ENCODE measurements at places on chromosomes 11 and 22.

GRCh38 chr11:1832211-1832919, 2.4 kb upstream of the SYT8 start:
- no peak for DNase-seq

DNA sequence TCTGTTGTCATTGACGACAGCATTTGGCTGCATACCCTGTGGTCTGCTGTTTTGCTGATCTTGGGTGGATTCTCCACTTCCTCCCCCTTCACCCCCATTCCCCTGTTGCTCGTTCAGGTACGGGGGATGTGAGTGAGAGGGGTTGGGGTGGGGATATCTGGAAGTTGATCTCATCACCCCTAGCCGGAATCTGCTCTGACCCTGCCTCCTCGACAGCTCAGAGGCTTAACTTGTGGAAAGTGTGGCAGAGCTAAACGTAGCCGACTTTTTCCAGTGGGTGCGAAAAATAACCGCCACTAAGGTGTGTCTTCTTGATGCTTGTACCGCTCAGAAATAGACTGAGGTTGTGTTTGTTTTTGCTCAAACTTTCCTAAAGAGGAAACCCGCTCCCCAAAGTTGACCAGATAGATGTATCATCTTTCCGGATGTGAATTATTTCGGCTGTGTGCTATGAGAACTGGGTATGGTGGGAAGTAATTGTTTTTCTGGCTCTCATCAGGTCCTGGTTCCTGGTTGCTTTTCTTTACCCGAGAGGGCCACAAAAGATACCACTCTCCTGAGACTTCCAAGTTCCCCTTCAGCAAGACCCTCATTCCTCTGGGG, 6.6 kb downstream of the ZBTB16 start:
- peak; percentile 63 for DNase-seq

- DNase-seq: peak; percentile 91
Observed at GRCh38 chr11:75338516-75339208, 12.8 kb downstream of the ARRB1 start.

- DNase-seq: no peak
Observed at GRCh38 chr11:61004761-61005181, 33.3 kb downstream of the CD6 start.

GRCh38 chr22:41488076-41488475, 19.2 kb downstream of the ACO2 start:
- DNase-seq: no peak

DNA sequence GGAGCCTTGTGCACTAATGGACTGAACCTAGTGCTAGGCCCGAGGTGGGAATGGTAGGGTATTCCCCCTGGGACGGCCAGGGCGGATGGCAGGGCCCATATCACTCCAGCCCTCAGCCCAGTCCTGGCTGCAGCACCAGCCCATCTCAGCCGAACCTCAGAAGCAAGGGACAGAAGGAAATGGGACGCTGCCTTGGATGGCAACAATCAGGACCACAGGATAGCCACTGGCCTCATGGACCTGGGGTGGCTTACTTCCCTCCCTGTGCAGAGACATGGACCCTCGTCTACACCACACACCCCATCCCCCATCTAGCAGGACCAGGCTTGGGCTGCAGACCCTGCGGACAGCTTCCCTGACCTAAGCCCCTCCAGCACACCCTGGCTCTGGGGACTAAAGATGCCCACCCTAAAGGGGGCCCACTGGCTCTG, 24.1 kb downstream of the ARVCF start:
- DNase-seq: no peak

DNA sequence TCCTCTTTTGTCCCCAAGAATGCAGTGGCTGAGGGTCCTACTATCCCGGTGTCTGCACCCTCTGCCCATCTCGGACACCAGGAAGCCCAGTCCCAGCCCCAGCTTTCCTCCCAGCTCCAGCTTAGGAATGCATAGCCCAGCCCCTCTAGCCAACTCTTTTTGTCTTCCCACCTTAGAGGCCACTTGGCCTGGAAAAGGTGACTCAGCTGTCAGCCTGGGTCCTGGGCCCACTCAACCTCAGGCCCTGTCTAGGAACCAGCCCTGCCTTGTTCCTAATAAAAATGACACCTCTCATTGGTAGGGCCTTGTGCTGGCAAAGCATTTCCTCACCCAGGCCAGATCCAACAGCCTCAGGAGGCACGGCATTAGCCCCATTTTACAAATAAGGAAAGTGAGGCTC, 28.2 kb downstream of the PDE2A start:
- DNase-seq: no peak

DNA sequence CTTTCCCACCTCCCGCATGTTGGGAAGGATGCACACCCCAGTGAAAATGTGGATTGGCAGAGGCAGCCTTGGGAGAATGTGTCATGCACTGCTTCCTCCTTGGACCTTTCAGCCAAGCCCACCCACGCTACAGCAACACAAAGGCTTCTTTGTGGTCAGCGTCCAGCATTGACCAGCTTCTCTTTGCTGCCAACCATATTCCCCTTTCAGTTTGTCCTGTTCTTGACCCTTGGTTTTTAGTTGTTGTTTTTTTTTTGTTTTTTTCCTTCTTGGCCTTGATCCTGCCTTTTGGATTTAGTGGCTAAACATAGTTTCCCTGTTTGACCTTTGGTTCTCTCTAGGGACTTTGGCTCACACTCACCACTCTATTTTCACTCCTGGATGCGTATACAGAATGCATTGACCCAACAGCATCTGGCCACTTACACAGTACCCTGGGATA, 573.6 kb downstream of the INSC start:
- DNase-seq: no peak

DNA sequence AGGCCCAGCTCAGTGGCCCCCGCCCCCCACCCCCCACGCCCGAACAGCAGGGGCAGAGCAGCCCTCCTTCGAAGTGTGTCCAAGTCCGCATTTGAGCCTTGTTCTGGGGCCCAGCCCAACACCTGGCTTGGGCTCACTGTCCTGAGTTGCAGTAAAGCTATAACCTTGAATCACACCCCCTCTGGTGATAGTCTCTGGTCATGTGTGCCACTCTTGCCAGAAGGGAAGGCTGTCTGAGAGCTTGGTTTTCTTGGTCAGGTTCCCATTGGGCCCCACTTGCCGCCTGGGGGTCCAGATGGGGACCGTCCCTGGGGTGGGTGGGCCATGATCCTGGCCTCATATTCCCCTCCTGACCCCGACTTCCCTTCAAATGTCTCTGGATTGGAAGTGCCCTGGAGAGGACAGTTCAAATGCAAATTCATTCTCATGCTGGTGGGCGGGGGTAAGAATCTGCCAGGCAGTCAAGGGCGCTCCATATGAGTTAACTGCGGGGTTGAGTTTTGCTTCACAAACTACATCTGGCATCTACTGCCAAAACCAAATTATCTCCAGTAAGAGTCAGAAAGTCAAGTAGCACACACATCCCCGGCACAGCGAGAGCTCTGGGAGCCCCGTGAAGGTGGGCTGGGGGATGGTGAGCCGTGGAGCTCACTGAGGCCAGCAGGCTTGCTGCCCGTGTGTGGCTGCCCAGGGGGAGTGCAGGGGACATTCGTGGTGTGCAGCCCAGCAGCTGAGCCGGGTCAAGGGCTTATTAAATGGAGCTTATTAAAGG, 35.7 kb downstream of the B3GAT1 start:
- DNase-seq: peak; percentile 36

- DNase-seq: no peak
Observed at GRCh38 chr22:16609548-16610261, 17.1 kb upstream of the CCT8L2 start.

- DNase-seq: no peak
Observed at GRCh38 chr22:32579529-32580220, 105.1 kb downstream of the FBXO7 start.

DNA sequence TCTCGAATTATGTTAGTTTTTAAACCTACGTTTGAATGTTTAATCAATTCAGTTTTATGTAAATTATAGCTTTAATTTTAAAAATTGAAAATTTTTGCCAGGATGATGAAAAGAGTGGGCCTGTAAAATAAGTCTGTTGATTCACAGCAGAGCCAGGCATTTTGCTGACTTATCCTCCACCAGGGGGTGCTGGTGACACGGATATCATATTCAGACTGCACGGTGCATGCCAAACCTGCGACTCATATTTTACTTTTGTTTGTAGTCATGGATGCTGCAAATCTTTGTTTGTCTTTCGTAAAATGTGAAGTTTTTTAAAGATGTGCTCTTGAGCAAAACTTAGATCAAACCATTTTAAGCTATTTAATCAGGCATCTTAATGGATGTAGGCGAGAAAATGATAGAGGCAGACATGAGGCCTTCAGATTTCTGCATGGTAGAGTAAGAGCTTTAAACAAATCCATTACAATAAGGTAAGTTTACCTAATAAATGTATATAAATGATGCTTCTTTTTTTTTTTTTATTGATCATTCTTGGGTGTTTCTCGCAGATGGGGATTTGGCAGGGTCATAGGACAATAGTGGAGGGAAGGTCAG, 3.6 kb upstream of the OR8B3 start:
- no peak for DNase-seq

- peak; percentile 97 for DNase-seq
Observed at GRCh38 chr22:35638410-35638809, 9.8 kb upstream of the APOL6 start.

- no peak for DNase-seq
Observed at GRCh38 chr11:60878245-60879101, 11.1 kb downstream of the ZP1 start.

DNA sequence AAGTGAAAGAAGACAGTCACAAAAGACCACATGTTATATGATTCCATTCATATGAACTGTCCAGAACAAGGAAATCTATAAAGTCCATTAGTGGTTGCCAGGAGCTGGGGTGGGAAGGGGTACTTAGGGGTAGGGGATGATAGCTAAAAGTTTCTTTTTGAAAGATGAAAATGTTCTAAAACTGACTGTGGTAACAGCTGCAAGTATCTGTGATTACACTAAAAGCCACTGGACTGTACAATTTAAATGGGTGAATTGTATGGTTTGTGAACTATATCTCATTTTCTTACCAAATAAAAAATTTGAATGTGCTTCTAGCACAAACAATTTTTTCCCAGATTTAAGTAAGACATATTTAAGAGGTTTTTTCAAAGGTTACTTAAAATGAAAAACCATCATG, 22.1 kb downstream of the CHKA start:
- no peak for DNase-seq

GRCh38 chr11:117759305-117759704, 37.7 kb downstream of the DSCAML1 start:
- no peak for DNase-seq

DNA sequence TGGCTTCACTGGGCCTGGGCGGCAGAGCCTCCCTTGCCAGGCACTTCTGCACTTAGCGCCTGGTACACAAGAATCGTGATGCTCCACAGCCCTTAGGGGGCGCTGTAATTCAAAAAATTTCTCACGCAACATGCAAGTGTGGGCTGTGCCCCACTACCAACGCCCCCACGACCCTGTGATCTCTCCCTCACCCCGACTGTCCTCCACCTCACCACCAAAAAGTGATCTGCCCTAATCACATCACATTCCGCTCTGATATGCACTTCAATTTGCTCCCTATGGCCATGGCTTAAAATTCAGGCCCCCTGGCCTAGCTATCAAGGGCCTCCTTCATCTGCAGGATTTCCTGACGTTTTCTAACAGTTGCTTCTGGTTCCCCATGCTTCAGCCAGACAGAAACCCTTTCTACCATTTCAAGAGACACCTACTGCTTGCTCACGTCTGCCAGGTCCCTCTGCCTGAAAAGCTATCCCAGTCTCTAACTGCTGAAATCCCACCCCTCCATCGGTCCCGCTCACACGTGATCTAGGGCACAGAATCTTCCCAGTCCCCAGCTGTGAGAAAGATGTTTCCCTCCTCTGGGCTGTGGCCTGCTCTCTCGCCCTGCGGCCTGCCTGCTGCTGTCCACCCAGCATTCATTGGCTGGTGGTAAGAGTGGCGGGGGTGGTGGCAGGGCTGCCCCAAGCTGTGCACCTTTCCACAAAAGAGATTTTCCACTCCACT, 27.9 kb upstream of the LRRC32 start:
- DNase-seq: no peak

- DNase-seq: no peak
Observed at GRCh38 chr22:22478470-22478869, 30.1 kb downstream of the ZNF280B start.

DNA sequence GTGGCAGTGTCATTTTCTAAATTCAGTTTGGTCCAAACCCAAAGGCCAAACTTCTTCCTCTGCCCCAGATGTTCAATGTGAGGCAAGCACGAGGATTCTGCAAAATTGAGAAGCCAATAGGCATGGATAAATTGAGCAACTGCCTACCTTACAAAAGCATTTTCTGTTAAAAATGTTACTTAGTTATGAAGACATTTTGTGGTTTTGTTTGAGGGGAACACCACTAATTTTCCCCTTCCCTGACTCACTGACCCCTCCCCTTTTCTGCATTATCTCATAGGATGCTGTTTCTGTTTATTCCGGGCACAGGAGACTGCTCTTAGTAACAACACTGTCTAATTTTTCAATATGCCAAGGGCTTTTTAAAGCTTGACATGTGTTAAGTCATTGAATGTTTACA, 462.8 kb downstream of the INSC start:
- no peak for DNase-seq

DNA sequence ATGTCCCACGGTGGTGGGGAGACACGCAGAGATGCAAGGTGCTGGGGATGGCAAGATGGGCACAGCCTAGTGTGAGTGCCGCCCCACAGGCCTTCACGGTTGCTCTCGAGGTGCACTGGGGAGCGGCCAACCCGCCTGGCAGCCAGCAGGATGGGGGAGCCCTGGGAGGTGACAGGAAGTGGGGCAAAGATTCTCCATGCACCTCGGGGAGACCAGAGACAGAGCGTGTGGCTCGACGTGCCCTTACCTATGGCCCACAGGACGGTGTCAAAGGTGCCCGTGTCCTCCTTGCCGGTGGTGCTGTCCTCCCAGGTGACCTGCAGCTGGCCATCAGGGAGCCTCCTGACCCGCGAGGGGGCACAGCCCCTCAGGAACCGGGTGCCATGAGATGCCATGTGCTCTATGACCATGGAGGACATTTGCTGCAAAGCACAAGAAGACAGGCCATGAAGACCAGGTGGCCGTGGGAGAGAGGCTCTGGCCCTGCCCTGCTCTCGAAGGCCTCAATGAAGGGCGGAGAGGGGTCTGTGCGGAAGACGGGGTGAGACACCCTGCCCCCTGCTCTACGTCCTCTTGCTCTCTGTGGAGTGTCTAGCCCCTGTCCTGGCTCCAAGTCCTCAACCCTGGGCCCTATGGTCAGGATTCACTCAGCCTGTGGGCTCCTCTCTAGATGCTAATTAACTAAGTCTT, 40.6 kb upstream of the GNB1L start:
- no peak for DNase-seq

DNA sequence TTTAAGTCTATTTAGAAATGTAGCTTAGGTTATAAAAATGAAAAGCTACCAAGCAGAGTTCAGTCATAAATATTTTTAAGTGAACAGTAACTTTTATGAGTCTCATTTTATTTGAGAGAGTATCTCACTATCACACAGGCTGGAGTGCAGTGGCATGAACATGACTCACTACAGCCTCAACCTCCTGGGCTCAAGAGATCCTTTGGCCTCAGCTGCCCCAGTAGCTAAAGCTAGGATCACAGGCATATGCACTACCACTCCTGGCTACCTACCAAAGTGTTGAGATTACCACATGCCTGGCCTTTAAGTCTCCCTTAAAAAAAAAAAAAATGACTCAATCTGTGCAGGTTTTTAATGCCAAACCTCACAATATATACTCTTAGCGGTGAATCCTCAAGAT, 34.7 kb upstream of the CLNS1A start:
- DNase-seq: no peak

GRCh38 chr11:102712137-102712536, 6.6 kb upstream of the MMP27 start:
- DNase-seq: no peak
